Stimulated activated CD8-positive, alpha-beta memory T cell treated with anti-CD3 and anti-CD28 coated beads, Interleukin-4, amount 100 ng/mL, for 24 hours (primary cell): ENCODE measurements at places on chromosomes 6 and 20.

DNA sequence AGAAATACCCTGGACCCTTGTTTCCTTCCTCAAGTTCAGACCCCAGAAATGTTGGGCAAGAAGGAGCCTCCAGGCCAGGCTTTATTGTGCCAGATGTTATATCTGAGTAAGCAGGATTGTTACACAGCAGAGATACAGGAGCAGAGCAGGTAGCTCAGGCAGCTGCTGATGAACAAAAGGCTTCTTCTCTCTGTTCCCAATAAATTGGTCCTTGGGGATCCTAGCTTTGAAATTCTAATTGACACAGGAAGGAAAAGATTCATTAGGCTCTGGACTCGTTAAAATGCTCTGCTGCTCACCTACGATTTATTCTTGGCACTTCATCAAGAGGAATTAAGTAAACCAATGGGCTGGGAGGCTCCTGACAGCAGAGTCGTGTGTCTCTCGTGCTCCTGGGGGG is 54.2 kb downstream of the RALY start:
- no peak for DNase-seq

GRCh38 chr20:59792300-59792699 is 141.1 kb downstream of the SYCP2 start:
- no peak for DNase-seq

GRCh38 chr6:64789476-64789875 is 917.5 kb downstream of the EYS start:
- no peak for DNase-seq

GRCh38 chr6:141165002-141165665 is 967.6 kb upstream of the GJE1 start:
- no peak for DNase-seq

DNA sequence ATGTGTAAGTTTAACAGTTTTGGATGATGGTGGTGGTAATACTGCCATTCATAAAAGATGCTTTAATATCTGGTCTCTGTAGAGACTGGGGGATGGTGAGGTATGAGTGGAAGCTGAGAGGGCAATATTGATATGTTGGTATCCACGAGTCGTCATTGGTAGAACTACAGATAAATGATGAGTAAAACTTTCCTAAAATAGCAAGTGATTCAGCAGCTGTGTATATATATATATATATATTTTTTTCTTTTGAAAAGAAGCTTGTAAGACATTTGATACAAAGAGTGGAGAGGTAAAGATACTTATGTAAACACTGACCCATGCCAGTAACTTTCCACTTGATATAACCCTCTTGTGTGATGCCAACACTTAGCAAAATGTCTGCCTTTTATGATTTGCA is 41.7 kb upstream of the CITED2 start:
- DNase-seq = no peak

- no peak for DNase-seq
Measured at GRCh38 chr6:63705707-63706106, 70.1 kb downstream of the PHF3 start.

GRCh38 chr6:7136859-7137334 is 29.1 kb downstream of the RREB1 start:
- DNase-seq = no peak

DNA sequence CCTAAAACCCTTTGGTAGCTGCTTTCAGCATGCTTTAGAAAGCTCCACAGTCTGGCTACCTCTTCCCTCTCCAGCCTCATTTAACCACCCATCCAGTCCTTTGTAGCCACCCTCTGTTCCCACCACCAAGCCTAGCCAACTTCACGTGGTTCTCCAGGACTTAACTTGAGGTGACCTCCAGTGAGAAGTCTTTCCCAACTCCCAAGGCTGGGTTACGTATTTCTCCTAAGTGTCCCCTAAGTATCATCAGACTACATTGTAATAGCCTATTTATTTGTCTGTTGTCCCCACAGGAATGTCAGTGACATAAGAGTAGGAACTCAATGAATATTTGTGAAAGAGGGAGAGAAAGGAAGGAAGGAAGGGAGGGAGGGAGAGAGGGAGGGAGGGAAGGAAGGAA is 431.9 kb upstream of the JARID2 start:
- DNase-seq = no peak

DNA sequence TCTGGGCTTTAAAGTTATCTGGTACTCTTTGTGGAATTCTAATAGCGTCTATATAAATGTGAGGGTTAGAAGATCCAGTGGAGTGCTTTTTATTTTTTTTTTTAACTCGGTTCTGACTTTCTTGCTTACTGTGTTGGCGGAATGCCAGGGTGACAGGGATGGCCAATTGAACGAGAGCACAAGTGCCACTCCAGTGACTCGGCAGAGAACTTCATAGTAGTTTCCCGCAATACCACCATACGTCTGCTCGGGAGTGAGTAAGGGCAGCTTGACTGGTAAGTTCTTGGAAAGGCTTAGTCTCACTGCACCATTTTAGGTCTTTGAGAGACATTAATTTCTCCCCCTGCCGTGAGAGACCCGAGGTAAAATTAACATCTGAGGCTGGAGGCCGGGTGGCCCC is 49.4 kb upstream of the TULP1 start:
- no peak for DNase-seq

GRCh38 chr6:170155464-170156196 is 135.2 kb downstream of the DLL1 start:
- DNase-seq = no peak
